ENCODE measurements at places on chromosomes 5 and 9.

GRCh38 chr9:136056546-136057235 lies 38.4 kb downstream of the NACC2 start:
- no peak for DNase-seq

GRCh38 chr9:36889844-36890243 lies 144.2 kb downstream of the PAX5 start:
- no peak for DNase-seq

- no peak for DNase-seq
Observed at GRCh38 chr5:102223542-102224477, 72.3 kb downstream of the SLCO4C1 start.

DNA sequence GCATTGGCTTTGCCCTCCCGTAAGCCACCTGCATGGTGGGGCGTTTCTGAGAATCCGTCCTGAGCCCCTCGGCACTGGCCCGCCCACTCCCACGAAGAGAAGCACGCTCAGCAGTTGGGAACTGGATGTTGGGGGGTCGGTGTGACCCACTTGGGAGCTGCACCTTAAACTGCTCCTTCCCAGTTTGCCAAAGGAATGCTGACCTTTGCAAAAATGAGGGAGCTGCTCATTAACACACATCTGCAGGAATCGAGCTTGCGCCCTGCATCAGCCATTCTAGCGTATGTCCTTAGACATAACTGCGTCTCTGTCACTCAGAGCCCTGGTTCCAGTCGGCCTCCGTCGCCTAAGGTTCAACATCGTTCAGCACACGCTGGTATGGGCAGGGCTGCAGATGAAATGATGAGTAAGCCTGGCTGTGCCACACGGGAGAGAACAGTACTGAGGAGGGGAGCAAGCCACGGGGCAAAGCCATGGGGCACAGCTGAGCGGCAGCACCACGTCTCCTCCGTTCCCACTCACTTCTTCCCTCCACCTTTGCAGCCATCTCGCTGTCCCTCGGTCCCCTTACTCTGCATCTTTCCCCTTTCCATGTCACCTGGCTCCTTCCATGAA lies 28.8 kb upstream of the NCS1 start:
- DNase-seq = no peak

GRCh38 chr5:177606071-177607051 lies 6.4 kb downstream of the B4GALT7 start:
- DNase-seq = no peak

GRCh38 chr5:74312746-74313145 lies 327.8 kb downstream of the ENC1 start:
- no peak for DNase-seq

DNA sequence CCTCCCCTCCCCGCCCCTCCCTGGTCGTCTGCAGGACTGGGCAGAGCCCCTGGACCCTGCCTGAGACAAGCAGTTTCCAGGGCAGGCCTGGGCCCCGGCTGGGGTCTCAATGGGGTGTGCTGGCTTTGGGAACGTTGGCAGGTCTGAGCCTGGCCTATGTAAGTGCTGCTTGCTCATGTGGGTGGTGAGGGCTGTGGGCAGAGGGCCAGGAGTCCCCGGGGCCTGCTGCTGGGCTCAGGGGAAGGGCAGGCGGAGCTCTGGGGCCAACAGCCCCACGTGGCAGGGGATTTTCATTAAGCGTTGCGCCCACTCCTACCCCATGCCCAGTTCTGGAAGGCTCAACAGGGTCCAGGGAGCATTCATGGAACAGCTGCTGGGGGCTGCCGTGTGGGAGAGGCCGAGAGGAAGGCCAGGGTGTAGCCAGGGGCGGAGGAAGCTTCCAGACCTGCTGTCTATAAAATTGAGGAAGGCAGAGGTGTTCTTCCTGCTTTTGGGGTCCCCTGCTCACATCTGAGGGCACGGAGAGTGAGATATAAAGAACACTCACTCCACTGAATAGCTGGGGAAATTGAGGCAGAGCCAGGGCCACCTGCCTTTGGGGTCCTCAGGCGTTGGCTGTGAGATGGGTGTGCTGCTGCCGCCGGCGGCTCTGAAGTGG lies 32.5 kb downstream of the RXRA start:
- DNase-seq = no peak

- DNase-seq = no peak
Observed at GRCh38 chr5:2538169-2538568, 213.3 kb downstream of the IRX2 start.

DNA sequence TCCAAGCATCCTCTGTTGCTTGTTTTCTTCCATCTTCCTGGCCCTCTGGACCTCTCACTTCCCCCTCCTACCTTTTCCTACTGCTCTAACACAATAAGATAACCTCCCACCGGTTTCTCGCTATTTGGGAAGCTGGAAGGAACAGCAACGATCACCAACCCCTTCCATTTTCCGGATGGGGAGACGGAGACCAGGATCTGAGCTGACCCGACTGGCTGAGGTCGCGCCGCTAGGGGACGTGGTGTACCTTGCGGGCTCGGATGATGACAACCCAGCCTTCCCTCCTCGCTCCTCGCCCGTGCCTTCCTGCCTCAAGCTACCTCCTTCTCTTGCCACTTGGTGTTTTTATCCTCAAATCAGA lies 1.9 kb downstream of the LPAR1 start:
- DNase-seq = no peak

- no peak for DNase-seq
Observed at GRCh38 chr9:137371521-137371941, 51.4 kb downstream of the EXD3 start.

GRCh38 chr5:18745988-18746615 lies 1111.8 kb downstream of the TAF11L14 start:
- no peak for DNase-seq

DNA sequence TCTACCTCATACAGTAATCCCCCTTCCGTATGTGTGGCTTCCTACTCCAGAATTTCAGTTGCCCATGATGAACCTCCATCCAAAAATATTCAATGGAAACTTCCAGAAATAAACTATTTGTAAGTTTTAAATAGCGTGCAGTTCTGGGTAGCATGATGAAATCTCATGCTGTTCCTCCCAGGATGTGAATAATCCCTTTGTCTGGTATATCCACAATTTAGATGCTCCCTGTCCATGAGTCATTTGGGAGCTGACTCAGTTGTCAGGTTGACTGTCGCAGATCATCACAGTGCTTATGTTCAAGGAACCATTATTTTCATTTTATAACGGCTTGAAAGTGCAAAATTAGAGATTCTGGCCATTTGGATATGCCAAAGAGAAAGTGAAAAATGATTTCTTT lies 290.1 kb upstream of the CDH9 start:
- DNase-seq = no peak

DNA sequence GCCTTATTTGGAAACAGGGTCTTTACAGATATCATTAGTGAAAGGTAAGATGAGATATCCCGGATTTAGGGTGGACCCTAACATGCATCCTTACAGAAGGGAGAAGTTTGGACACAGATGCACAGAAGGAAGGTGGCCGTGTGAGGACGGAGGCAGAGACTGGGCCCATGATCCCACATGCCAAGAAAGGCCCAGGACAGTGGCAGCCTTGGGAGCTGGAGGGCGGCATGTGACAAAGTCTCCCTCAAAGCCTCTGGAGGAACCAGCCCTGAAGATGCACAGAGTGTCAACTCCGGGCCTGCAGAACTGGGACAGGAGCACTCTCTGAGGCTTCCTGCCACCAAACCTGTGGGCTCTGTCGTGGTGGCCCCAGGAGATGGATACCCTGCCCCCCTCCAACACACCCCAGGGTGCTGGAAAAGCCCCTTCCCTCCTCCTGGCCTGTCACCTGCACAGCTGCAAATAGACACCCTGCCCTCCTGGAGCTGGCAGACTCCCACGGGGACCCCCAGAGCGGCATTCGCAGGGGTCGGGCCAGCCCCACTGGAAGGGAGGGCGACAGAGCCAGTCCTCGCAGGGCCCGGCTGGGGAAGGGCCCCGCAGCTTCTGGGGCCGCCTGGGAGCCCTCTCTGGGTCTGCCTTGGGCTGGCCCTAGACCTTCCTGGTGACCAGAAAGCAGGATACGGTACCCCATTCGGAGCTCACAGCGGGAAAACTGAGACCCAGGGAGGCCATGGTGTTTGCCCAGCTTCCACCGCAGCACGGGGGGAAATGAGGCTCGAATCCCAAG lies 7.9 kb downstream of the NACC2 start:
- no peak for DNase-seq

DNA sequence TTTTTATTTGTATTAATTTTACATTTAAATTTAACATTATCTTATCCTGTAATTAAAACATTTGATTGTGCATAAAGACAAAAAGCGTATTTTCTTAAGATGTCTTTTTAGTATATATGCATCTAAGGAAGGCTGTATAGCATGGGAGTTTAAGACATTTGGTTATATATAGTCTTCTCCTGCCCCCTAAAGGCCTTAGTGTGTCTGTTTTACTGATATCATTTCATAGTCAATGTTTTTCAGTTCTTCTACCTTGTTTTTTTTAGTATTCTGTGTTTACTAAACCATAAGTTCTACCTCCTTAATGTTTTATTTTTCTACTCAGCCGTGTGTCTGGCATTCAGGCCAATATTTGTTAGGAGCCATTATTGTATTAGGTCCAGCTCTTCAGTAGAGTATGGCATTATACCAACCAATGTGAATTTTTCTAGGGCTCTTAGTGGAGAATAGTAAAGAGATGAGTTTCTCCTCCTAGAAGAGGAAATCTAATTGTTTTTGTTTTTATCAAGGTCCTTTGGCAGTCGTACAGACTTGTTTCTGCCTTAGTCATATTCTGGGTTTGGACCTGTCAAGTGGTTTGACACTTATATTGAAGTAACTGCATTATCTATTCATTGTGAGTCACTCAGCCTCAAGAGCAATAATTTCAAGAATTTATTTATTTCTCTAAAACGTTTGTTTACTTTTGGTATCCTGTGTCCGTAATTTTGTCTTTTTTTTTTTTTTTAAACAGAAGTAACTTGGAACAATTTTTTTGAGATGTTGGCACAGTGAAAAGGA lies 74.8 kb downstream of the SLF1 start:
- no peak for DNase-seq

DNA sequence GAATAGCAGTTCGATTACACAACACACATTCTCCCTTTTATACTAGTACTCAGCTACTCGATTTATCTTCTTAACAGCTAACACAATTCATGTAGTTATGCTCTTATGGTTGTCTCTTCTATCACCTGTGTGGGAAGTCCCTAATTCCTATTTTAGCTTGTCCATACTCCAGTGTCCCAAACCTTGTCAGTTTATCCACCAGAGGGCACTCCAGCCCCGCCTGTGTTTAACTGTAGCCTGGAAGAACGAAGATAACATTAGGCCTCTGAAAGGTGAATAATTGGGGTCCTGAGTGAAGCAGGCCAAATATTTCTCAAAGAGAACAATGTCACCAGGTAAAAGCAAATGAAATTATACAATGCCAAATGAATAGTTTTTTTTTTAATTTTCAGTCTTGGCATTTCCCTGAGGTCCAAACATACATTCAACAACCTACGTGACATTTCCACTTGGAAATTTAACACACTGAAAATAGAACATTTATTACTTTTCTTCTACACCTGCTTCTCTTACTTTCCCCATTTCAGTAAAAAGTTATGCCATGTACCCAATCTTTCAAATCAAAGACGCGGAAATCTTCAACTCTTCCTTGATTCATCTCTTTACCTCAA lies 560.7 kb downstream of the HTR1A start:
- DNase-seq = no peak

GRCh38 chr5:7330256-7330655 lies 65.7 kb upstream of the ADCY2 start:
- no peak for DNase-seq

- no peak for DNase-seq
Observed at GRCh38 chr9:101792475-101792874, 54.0 kb upstream of the GRIN3A start.

GRCh38 chr9:38153910-38154291 lies 84.9 kb upstream of the SHB start:
- DNase-seq = no peak

- no peak for DNase-seq
Observed at GRCh38 chr5:74244406-74244805, 396.1 kb downstream of the ENC1 start.

GRCh38 chr5:112933651-112934365 lies 11.8 kb upstream of the REEP5 start:
- DNase-seq = no peak

GRCh38 chr9:108517651-108518365 lies 338.0 kb downstream of the ACTL7B start:
- DNase-seq = no peak

GRCh38 chr9:127516835-127517607 lies 65.7 kb downstream of the LRSAM1 start:
- no peak for DNase-seq

GRCh38 chr5:1297243-1297642 lies 2.4 kb upstream of the TERT start:
- DNase-seq = no peak

Data from stimulated activated CD8-positive, alpha-beta memory T cell treated with anti-CD3 and anti-CD28 coated beads, Interleukin-7, amount 100 ng/mL, for 24 hours (primary cell).